ENCODE measurements at places on chromosomes 5 and 9.

DNA sequence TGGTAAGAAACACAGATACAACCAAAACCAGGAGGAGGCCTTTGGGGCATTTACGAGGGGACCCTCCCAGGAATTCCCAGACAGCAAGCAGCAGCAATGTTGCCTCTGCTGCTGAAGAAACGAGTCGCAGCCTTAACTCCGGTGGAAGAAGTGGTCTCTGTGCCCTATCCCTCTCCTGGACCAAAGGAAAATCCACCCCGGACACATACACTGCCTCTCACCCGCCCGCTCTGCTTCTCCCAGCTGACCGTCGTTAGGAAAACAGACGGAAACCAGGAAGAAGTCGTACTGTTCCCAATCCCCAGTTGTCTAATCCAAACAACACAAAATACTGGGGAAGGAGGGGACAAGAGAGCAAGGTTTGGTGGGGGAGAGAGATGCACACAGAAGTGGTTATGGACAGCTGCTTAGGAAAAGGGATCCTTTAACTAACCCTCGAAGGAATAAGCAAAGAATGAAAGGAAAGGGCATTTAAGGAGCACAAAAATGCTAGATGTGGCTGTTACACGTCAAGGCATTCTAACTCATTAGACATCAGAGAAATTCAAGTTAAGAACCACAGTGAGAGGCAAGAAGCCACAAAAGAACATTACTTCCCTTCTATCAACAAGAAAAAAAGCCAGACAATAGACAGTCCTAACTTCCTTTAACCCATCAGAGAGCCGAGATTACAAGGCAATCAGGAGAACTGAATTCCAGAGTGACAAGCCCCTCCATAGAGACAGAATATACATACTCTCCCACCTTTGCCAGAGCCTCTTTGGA is 71.9 kb downstream of the ACTL7B start:
- no peak for DNase-seq

DNA sequence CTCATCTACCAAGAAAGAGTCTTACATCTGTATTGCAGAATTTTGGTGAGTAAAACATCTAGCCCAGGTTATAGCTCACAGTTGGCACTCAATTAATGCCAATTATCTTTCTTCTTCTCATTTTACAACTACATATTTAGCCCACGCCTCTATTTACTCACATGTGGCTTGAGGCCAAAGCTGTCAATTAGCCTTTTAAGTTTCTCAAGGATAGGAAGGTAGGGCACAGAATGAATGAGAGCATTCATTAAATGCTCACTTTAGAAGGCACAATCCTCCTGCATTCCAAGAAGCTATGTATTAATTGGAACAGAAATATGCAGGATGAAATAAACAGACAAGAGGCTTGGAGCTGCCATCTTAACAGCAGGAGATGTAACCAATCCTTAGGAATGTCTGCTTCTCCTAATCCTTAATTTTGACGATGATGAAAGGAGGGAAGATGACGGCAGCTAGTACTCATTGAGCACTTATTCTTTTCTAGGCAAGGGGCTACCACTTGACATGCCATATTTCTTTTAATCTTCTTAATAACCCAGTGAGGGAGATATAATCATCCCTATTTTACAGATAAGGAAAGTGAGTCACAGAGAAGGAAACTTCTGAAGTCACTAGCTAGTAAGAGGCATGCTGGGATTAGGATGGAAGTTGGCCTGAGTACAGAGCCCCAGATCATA is 30.8 kb upstream of the PANK3 start:
- no peak for DNase-seq

DNA sequence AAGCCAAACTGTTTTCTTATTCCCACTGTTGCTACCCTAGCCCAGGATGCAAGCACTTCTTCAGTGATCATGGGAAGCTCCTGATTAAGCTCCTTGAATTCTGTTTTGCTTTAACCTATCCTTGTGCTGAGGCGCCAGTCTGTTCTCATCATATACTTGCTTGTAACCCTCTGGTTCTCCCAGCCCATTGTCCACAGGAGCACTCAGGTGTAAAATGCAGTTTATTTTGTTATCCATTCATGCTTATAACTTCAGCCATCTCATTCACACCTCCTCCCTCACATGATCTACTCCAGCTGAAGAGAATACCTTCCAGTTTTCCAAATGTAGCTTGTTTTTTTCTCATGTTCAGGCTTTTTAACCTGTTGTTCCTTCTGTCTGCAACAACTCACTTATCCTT is 402.1 kb upstream of the BRINP1 start:
- no peak for DNase-seq

- peak; percentile 7 for DNase-seq
Measured at GRCh38 chr9:31715250-31715649, 669.2 kb upstream of the ACO1 start.

GRCh38 chr5:34691326-34691725 is 35.2 kb downstream of the RAI14 start:
- no peak for DNase-seq

DNA sequence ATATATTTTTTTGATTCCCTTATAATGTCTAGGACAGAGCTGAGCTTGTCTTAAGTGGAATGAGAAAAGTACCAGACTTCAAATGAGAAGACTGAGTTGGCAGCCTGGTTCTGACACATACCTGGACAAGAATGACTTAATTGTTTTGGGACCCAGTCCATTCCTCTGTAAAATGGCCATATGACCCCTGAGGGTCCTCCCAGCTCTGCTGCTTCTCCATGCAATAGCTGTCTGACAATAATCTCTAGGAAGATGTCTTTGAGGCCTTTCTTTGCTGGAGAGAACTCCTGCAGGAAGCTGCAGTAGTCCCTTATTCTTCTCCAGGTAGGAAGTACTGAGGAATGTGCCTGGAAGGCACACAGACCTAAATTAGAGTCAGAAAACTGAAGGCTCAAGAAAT is 55.9 kb upstream of the SLIT3 start:
- no peak for DNase-seq

GRCh38 chr9:87337335-87338087 is 160.2 kb upstream of the DAPK1 start:
- peak; percentile 47 for DNase-seq

- no peak for DNase-seq
Measured at GRCh38 chr9:92342825-92343488, 17.2 kb downstream of the CENPP start.

GRCh38 chr5:38925154-38925925 is 79.5 kb downstream of the OSMR start:
- peak; percentile 66 for DNase-seq

GRCh38 chr9:22425551-22425950 is 21.1 kb upstream of the DMRTA1 start:
- DNase-seq: no peak

DNA sequence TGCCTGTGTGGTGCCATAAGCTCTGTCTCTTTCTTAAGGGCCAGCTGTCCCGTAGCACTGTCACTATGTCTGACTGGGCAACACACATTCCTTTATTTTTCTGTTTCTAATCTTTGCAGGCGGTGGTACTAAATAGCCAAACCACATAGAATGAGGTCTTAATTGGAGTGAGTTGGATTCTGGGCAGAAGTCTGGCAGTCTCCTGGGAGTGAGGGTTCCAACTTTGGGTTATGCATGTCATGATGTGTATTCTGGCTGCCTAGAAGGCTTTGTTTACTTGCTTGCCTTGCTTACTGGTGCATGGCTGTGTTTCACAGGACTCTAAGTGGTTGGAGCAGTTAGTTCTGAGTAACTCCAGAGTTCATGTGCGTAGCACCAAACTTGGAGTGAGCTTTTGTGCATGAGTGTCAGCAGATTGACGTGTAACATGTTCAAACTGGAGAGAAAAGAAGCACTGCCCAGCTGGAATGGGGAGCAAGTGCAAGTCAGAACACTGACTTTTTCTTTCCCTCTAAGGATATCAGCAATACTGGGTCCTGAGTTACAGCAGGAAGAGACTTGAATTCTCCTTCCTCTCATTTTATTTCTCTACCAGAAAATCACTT is 185.8 kb downstream of the PCSK1 start:
- DNase-seq: peak; percentile 16

DNA sequence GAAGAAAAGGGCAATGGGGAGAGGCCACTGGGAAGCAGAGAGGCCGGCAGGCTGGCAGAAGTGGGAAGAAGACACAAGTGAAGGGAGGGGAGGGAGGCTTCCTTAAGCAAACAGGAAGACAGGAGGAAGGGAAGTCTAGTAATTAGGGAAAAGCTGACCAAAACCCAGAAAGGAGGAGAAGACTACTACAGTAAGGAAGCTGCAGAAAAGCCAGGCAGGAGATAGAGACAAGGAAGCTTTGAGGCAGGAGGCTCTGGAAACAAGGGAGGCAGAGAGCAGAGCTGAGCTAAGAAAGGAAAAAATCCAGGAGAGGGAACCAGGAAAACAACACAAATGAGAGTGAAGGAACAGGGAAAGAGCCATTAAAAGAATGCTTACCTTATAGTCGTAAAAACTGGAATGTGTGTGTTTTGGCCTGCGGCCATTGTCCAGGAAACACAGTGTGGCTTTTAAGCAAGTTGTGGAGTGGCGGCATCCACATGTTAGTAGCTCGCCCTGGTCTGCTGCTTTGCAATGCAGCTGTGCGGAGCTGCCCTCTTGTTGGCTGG is 317.1 kb upstream of the CLINT1 start:
- no peak for DNase-seq

DNA sequence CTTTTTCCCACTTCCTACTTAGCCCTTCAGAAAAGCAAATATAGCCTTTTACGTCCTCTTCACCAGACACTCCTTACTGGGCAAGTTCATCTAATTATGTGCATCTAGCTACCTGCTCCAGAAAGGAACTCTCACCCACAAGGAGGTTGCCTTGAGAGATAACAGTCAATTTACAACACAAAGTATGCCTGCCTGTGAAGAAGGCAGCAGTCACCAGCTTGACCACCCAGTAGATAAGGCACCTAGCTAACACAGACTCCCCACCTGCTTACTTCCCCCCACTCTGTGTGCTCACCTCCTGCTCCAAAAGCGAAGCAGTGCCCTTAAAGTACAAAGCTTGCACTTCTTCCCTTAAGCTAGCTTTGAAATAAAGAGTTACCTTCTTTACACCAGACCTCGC is 111.7 kb upstream of the MRPS30 start:
- DNase-seq: no peak

GRCh38 chr5:87541033-87541432 is 128.3 kb upstream of the CCNH start:
- peak; percentile 12 for DNase-seq

- DNase-seq: no peak
Measured at GRCh38 chr5:139138109-139138508, 60.1 kb downstream of the SIL1 start.

- DNase-seq: peak; percentile 1
Measured at GRCh38 chr5:180607861-180608571, 16.7 kb upstream of the SCGB3A1 start.

DNA sequence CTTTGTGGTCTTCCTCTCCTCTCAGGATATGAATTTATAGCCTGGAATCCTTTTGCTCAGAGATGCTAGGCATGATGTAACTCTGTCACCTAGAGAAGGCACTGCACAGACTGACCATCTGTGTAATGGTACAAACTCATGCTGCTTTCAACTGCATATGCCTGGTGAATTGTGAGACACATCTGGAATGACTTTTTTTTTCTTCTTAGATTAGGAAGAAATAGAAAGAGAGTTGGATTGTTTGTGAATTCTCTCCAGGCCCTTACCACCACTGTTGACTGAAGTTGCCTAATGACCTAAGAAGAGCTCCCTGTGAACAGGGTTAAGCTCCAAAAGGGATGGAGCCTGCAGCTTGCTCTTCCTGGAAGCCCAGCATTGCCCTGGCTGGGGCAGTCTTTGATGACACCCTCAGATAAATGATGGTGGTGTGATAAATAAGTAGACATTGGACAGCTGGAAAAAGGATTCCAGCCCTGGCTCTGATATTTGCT is 47.8 kb upstream of the TRIM32 start:
- DNase-seq: peak; percentile 41

DNA sequence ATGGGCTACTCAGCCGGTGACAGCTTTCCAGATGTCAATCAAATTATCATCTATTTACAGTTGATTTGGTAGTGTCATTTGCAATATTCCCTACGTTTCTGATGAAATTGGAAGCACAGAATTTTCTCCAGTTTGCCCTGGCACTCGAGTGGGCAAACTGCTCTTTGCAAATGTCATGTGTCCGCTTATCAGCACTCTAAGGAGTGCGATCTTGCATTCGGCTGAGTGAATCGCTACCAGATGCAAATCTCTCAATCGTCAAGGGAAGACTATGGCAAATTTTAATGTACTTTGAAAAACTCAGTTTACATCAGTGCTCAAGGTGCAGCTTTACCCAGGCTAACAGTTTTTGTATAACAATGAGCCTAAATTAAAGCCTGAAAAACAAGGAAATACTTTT is 66.8 kb downstream of the BNC2 start:
- no peak for DNase-seq

- DNase-seq: no peak
Measured at GRCh38 chr9:69760278-69760610, 433 bp upstream of the PTAR1 start.

- no peak for DNase-seq
Measured at GRCh38 chr9:95970317-95970716, 94.8 kb downstream of the ERCC6L2 start.

GRCh38 chr5:108747774-108748400 is at the start of gene FER:
TSS of gene FER (plus strand) at chr5:108747897. CDS start at chr5:108798183, 50,286 bp downstream.
- peak; percentile 73 for DNase-seq

- no peak for DNase-seq
Measured at GRCh38 chr9:25602400-25603044, 75.7 kb downstream of the TUSC1 start.

- no peak for DNase-seq
Measured at GRCh38 chr5:133970325-133970909, 2.0 kb upstream of the C5orf15 start.

DNA sequence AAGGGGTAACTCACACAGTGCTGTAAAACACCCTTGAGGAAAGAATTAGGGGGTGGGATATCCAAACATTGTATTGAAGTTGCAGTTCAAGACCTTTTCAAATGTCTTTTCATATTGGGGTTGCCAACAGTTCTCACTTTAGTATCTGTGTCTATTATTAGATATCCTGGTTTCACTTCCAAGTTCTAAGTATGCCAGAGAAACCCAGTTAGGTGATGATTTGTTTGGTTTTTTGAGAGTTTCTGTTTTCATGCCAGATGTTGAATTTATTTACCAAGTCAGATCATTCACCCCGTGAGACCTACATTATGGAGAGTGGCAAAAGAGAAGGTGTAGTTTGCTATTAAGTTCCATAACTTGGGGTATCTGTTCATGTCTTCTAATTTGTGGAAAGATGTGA is 64.5 kb downstream of the C9orf152 start:
- DNase-seq: no peak

- no peak for DNase-seq
Measured at GRCh38 chr5:7446913-7447312, 51.0 kb downstream of the ADCY2 start.

Measured in fibroblast of villous mesenchyme (primary cell).